ENCODE measurements at places on chromosomes 3 and 15.
A peak's percentile ranks its signal among the peaks of the same experiment; 100 is the strongest.

GRCh38 chr15:52006702-52007340 lies 12.2 kb upstream of the MAPK6 start:
- no peak for DNase-seq

GRCh38 chr3:14663396-14664135 lies 11.4 kb upstream of the C3orf20 start:
- no peak for DNase-seq

DNA sequence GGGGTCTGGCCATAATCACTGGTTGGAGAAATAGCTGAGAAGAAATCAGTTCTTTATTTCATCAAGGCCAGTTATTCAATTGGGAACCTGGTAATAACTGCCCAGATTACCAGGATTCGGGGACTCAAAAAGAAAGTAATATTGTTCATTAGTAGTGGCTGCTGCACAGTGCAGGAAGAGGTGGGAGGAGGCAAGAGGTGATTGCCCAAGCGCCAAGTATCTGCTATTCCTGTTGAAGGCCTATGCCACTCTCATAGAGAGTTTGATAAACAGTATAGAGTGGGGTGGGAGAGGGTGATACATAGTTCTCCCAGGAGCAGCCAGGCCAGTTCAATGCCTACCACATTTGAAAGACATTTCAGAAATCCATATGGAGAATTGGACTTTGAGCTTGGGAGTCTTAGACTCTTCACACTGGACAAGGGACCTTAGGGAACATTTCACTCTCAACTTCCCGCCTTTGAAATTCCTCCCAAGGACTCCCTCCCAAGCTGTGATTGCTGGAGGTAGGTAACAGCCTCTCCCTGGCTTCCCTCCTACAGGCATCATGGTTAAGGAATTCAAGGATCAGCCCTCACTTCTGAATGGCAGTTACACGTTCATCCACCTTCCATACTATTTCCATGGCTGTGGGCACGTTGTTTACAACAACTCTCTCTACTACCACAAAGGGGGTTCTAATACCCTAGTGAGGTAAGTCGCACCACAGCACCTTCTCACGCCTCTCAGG lies 59.8 kb downstream of the GLDN start:
- no peak for DNase-seq

- no peak for DNase-seq
Observed at GRCh38 chr3:47228088-47228487, 54.5 kb downstream of the KIF9 start.

DNA sequence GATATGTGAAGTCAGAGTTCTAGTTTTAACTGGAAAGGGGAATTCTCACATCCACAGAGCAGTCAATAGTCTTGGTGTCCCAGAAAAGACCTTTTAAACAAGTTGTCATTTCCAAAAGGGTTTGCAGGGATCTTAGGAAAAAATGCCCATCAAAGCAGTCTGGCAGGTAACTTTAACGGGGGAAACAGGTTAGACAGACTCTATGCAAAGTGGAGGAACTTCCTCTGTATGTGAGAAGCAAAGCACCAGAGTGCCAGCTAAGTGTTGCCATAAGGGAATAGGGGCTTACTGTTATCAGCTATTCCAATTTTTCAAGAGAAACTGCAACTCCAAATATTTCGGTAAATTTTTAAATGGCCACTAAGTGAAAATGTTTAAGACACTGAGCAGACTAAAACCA lies 307.9 kb upstream of the MDFIC2 start:
- DNase-seq = no peak

DNA sequence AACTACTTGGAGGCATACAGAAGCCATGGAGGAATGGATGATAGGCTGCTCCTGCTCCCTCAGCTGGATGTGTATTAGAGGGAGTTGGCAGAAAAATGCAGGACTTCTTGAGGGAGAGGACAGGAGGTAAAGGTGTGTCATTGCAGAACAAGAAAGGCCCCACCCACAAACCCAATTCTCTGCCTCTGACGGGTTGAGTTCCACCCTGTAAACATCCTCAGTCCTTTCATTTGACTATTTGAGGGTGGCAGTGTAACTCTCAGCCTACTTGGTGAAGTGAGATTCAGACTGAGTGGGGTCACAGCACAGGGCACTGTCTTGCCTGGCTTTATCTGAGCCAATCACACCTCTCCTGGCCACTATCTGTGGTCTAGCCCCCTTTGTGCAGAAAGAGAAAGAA lies at the start of gene TPRG1:
TSS of gene TPRG1 (plus strand) at position 265 of the 400 bp plus-strand sequence. CDS start 35,414 bp downstream, outside the sequence.
- DNase-seq = no peak

DNA sequence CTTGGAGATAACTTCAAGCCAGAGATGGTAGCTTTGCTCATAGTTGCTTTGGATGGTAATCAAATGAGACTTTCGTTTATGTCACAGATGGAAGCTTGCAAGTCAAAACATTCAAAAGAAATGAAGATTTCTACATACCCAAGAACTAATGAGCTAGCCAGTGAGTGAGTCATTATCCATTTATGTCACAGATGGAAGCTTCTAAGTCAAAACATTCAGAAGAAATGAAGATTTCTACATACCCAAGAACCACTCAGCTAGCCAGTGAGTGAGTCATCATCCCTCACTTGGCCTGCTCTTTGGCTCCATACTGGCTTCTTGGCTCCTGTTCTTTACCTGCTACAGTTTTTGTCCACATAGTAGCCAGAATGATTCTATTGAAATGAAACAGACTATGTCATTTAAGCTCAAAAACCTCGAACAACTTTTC lies 559.8 kb upstream of the CBLB start:
- peak; percentile 94 for DNase-seq

- no peak for DNase-seq
Observed at GRCh38 chr3:196423044-196423781, 9.0 kb downstream of the UBXN7 start.

- no peak for DNase-seq
Observed at GRCh38 chr3:65037861-65038260, 350.1 kb upstream of the ADAMTS9 start.

DNA sequence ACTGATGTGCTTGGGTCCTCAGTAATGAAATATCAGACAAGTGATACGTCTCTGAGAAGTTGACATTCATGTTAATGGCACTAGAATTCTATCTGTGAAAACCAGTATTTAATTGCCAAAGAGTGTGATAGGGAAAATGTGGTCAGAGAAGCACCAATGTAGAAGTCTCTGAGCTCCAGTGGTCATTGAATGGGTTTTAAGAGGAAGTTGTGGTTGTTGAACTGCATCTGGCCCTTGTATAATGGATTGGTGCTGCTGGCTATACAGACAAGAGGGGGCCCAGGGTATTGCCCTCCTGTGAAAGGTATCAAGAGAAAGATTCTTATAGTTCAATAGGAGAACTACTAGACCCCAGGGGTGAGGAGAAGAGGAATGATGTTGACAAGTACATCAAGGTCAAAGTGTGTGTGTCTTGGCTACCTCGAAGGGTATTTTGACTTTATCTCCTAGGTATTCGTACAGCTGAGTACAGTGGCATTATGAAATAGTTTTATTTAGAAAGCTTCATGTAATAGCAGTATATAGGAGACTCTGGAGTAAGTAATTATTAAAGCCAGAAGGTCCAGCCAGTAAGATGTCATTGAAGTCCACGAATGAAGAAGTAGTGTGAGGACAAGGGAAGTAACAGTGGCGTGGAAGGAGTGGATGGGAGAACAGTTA lies 47.1 kb downstream of the CHD2 start:
- DNase-seq = no peak

DNA sequence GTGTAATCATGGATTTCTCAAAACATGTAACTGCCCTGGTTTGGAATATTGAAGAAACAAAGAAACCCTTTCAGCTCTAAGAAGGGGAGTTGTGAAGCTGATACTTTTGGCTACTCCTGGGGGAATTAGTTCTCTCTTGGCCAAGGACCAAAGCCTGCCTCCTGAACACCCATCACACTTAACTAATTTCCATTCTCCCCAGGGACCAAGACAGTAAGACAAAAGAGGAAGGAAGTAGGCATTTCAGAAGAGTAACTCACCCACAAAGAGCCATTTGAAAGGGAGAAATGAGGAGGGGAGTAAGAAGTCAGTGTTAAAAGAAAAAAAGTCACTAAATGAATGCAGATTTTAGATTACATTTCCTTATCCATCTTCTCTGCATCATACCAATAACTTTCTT lies 328.0 kb upstream of the SOX2 start:
- DNase-seq = no peak

- DNase-seq = no peak
Observed at GRCh38 chr3:46112296-46112695, 85.0 kb upstream of the XCR1 start.

- no peak for DNase-seq
Observed at GRCh38 chr15:101451846-101452245, 37.7 kb downstream of the PCSK6 start.

GRCh38 chr3:110808630-110809029 lies 263.0 kb upstream of the NECTIN3 start:
- no peak for DNase-seq

GRCh38 chr3:14435175-14436014 lies 33.0 kb downstream of the SLC6A6 start:
- peak; percentile 24 for DNase-seq

- no peak for DNase-seq
Observed at GRCh38 chr3:131018970-131019369, 7.7 kb downstream of the ASTE1 start.

GRCh38 chr3:127222664-127223063 lies 29.7 kb downstream of the PRR23E start:
- DNase-seq = no peak

GRCh38 chr15:31360158-31360561 lies 33.5 kb downstream of the KLF13 start:
- no peak for DNase-seq

GRCh38 chr15:81819924-81820635 lies 225.7 kb downstream of the MEX3B start:
- no peak for DNase-seq

- DNase-seq = no peak
Observed at GRCh38 chr15:42080186-42080918, 14.0 kb downstream of the PLA2G4D start.

- DNase-seq = no peak
Observed at GRCh38 chr3:12139111-12139511, 19.6 kb downstream of the TIMP4 start.

- DNase-seq = no peak
Observed at GRCh38 chr3:4821975-4822374, 157.3 kb upstream of the BHLHE40 start.

DNA sequence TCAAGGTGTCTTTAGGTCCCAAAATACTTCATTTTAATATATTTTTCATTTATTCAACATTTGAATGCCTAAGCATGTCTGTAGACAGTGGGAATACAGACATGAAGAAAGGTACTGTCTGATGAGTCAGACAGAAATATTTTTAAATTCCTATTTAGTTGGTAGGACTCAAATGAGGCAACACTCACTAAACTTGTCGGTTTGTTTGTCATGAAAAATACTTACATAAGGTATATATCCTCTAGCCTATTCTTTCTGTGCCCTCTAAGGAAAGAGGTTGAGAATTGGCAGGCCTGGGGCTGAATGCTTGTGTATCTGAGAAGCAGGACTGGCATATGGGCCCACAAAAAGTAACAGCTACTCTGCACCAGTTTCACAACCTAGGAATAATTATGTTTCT lies 423.6 kb upstream of the MDFIC2 start:
- DNase-seq = no peak

- no peak for DNase-seq
Observed at GRCh38 chr3:42127226-42127625, 36.1 kb downstream of the TRAK1 start.

GRCh38 chr3:83946049-83946448 lies 1012.7 kb upstream of the CADM2 start:
- DNase-seq = no peak

GRCh38 chr3:150443331-150443741 lies 35.2 kb downstream of the TSC22D2 start:
- no peak for DNase-seq

GRCh38 chr15:31278061-31278445 lies 48.6 kb upstream of the KLF13 start:
- DNase-seq = no peak

DNA sequence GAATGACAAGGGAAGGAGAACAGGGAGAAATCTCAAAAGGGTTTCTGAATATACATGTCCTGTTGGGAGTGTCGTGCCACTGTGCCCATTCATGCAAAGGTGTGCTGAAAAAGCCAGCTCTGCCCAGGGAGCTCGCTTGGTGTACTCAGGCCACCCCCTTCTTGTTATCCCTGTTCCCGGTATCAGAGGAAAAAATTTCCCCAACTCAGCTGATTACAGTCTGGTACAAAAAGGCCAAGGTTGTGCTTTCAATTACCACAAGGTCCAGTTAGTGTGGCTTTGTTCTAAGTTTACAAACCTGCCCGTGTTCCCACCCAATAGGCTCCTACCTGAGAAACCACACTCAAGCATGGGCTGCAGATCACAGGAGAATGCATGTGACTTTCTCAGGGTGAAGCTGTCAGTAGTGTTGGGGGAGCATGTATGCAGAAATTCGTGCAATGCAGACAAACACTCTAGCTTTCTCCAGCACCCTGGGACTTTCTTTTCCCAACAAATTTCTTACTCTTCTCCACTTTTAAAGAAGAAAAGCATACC lies 648.5 kb downstream of the NR2F2 start:
- no peak for DNase-seq

GRCh38 chr3:8201886-8202285 lies 299.7 kb upstream of the LMCD1 start:
- DNase-seq = no peak

GRCh38 chr3:52693071-52693470 lies 7.2 kb downstream of the GNL3 start:
- DNase-seq = no peak
